ENCODE measurements at places on chromosomes 6 and 20.

GRCh38 chr6:46989398-46989797, 52.7 kb downstream of the ADGRF1 start:
- no peak for DNase-seq

- no peak for DNase-seq
Measured at GRCh38 chr20:37364927-37365272, 19.0 kb downstream of the SRC start.

- no peak for DNase-seq
Measured at GRCh38 chr6:101397199-101397598, 3.7 kb downstream of the GRIK2 start.

DNA sequence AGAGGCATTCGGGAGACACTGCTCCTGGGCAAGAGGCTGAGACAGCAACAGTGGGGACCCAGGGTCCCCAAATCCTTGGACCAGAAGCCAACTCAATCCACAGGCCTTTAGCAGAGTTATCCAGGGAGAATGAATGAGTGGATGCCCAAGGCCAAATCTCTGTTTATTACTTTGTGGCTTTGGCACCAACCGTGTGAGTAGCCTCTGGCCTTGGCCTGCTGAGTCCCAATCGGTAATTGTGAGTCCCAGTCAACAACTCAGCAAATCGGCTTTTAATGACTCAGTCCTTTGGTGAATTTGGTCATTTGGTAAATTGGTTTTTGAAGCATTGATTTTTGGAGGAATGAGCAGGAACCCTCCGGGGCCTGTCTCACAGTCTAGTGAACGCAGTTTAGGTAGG, 29.1 kb upstream of the ECI2 start:
- no peak for DNase-seq

GRCh38 chr20:17875106-17875980, 93.3 kb downstream of the SNX5 start:
- no peak for DNase-seq

- no peak for DNase-seq
Measured at GRCh38 chr6:169070506-169071176, 183.0 kb downstream of the THBS2 start.

GRCh38 chr20:23094213-23094896, 8.2 kb upstream of the CD93 start:
- DNase-seq: no peak

DNA sequence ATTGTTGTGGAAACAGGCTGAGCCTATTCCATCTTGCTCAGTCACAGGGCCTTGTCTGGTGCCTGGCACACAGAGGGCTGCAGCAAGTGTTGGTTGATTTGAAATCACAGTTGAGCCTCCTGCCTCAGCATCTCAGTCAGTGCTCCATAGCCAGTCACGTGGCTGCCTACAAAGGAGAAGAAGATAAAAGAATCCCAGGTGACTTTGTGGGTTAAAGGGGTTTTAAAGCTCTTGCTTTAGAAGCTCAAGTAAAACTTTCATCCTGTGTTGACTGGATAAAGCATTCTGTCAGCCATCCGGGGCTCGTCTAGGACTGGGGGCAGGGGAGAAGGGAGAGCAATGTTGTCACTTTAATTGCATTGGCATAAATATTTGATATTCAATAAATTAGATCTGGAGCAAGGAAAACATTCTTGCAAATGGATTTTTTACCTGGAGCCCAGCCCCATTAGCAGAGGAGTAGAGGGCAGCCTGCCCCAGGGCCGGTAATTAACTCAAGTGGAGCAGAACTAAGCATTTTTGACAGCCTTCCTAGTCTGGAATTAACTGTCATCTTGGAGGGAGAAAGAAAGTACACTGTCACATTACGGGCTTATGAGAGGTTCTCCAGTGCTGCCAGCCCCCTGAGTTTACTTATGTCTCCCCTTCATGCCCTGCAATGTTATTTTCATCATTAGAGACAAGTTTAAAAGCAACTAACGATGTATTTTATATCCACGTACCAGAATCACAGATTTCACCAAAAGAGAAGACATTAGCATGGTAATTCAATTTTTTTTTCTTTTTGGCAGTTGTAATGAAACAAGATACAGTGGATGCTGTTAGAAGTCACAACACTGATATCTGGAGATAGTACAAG, 71.7 kb upstream of the GTSF1L start:
- no peak for DNase-seq

DNA sequence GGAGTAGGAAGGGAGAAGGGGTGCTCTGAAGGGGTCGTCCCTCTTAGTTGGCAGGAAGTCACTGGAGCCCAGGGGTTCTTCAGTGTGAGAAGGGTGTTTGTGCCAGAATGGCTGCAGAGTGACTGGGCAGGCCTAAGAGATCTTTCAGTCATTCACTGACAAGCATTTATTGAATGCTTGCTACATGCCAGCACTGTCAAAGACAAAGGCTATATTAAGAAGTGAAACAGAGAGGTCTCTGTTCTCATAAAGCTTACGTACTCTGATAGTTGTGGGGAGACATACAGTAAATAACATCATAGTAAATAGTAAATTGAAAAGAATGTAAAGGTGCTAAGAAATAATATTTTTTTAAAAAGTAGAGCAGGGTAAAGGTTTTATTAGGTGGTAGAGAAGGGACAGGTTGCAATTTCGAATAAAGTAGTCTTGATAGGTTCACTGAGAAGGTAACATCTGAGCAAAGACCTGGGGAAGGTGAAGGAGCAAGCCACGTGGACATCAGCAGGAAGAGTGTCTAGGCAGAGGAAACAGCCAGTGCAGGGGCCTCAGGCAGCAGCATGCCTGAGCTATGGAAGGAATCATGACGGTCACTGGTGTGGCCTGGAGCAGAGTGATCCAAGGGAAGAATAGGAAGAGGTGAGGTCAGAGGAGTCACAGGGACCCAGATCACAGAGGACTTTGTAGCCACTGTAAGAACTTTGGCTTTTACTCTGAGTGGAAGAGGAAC, 36.3 kb upstream of the RNF8 start:
- DNase-seq: no peak

GRCh38 chr20:32019156-32019510, 8.9 kb downstream of the CCM2L start:
- DNase-seq: no peak

- no peak for DNase-seq
Measured at GRCh38 chr6:3825331-3825831, 23.8 kb upstream of the FAM50B start.

DNA sequence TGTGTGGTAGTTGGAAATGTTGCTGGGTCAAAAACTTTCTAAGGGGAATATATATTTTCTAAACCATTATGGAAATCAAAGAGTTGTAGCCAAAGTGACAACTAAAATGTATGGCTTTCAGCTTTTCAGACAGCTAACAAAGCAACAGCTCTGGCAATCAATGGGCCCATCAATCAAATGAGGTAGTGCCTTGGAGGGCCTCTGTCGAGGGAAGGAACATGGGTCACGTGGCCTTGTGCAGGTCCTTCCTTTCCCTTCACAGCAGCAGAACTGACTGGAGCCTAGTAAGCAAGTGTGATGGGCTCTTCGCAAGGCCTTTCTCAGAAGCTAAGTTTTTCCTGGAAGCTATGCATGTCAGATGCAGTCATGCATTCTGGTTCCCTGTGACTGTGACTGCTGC, 17.9 kb downstream of the FAXC start:
- DNase-seq: no peak

DNA sequence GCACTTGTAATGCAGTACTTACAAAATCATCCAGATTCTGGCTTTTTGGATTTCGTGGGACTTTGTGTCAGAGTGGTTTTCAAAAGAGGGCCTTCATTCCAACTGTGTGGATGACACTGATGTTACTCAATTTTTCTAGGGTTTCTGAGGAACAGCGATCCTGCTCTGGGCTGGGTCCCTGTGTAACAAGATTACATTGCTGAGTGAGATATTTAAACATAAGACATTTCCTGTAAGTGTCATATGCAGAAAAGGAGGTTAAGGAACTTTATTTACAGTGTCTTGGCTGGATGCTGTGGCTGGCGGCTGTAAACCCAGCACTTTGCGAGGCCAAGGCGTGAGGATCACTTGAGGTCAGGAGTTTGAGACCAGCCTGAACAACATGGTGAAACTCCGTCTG, 6.7 kb downstream of the ZFAND3 start:
- DNase-seq: no peak

GRCh38 chr6:154297721-154298120, 58.9 kb downstream of the IPCEF1 start:
- DNase-seq: no peak

- no peak for DNase-seq
Measured at GRCh38 chr6:143561105-143561704, 49.7 kb upstream of the FUCA2 start.

DNA sequence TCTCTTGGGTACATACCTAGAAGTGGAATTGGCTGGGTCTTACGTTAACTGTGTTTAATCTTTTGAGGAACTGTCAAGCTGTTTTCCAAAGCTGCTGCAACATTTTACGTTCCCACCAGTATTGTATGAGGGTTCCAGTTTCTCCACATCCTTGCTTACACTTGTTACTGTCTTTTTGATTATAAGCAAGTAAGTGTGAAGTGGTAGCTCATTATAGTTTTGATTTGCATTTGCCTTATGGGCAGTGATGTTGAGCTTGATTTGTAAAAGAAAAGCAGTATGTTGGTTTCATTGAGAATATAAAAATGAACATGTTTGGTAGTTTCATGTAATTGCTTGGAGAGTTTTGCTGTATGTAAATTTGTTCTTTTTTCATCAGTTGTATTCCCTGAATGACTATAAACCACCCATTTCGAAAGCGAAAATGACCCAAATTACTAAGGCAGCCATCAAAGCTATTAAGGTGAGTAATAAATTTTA, 40.4 kb downstream of the SCAF8 start:
- DNase-seq: no peak

DNA sequence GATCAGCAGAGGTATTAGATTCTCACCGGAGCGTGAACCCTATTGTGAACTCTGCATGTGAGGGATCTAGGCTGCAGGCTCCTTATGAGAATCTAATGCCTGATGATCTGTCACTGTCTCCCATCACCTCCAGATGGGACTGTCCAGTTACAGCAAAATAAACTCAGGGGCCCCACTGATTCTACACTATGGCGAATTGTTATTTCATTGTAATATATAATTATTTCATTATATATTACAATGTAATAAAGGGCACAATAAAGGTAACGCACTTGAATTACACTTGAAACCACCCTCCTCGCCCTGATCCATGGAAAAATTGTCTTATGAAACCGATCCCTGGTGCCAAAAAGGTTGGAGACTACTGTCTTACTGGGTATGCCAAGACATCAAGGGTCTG, 18.6 kb downstream of the PRKN start:
- DNase-seq: no peak

GRCh38 chr20:48164566-48165400, 379.5 kb upstream of the SULF2 start:
- no peak for DNase-seq

DNA sequence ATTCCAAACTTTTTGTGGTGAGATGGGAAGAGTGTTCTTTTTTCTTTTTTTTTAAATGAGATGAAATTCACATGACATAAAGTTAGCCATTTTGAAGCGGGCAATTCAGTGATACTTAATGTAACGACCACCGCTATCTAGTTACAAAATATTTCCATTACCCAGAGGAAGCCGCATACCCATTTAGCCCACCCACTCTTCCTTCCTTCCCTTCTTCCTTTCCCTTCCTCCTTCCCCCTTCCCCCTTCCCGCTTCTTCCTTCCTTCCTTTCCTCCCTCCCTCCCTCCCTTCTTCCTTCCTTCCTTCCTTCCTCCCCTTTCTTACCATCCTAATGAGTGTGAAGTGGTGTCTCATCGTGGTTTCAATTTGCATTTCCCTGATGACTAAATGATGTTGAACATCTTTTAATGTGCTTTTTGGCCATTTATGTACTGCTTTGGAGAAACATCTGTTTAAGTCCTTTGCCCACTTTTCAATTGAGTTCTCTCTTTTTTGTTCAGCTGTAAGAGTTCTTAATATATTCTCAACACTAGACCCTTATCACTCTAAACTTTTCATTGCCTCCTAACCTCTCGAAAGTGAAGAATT, 371.1 kb downstream of the FARS2 start:
- no peak for DNase-seq

- DNase-seq: no peak
Measured at GRCh38 chr6:11277275-11278206, 45.1 kb upstream of the NEDD9 start.

DNA sequence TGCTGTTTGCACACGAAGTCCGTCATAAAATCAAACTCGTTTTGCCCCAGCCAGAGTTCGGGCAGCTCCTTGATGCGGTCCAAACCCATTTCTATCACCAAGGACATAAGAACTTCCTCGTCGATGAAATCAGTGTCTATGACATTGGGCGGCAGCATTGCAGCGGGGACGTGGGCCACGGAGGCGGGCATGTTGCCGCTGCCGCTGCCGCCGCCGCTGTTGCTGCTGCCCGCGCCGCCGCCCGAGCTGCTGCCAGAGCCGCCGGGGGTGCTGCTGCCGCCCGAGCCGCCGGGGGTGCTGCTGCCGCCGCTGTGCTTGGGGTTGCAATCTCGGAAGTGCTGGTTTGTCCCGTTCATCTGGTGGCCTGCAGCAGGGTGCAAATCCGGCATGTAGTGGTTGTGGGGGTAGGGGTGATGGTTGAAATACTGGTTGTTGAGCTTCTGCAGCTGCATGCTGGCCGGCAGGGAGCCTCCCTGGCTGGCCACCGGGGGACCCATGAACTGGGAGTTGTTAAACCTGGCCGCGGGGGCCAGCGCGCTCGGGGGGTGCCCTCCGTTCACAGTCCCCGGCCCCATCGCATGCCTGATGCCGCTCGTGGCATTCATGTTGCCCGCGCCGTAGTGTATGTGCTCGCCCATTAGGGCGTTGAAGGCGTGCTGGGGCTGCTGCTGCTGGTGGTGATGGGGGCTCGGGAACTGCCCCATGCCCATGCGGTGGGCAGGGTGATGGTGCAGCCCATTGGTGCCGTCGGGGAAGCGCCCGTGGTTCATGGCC, 1.1 kb downstream of the CITED2 start:
- DNase-seq: peak; percentile 80

- no peak for DNase-seq
Measured at GRCh38 chr20:10639737-10640556, 33.9 kb downstream of the JAG1 start.

DNA sequence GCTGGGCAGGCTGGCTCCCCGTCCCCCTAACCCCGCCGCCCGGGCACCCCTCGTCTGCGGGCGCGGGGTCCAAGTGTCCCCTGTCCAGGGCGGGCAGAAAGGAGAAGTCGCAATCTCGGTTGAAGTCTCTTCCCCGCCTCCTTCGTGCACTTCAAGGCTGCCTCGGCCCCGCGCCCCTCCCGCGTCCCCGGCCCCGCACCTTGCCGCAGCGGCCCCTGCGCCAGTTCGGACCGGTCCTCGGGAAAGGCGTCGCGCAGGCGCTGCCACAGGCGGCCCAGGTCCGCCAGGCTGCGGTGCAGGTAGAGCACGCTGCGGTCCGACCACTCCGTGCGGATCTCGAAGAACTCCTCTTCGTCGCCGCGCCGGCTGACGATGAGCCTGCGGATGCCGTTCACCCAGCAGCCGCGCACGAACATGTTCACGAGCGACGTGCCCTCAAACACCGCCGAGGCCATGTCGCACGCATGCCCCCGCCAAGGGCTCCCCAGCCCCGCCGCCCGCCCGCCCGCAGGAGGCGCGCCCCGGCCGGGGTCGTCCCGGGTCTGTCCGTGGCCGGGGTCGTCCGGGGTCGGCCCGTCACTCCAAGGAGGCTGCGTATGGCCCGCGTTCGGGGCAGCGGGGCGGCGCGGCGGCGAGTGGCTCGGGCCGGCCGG, at the start of gene PXDC1:
TSS of gene PXDC1 (minus strand) at position 637 of the 653 bp plus-strand sequence. CDS start at position 455, 182 bp downstream.
- peak; percentile 32 for DNase-seq

Measured in CD4-positive, alpha-beta memory T cell (primary cell).